Natural killer cell (primary cell): ENCODE measurements at places on chromosomes 4 and X. TPM values are rescaled to one million over a fixed set of nuclear protein-coding genes. Genes with fewer than 3 reads are reported as not detected.
A peak's percentile ranks its signal among the peaks of the same experiment; 100 is the strongest.

- H3K36me3 ChIP-seq = peaks cover 15% of the 10 kb centered on the region
- no peak overlapping the region for H3K4me3 ChIP-seq
- no peaks in the 10 kb centered on the region for H3K4me1 ChIP-seq
- H3K27me3 ChIP-seq = no peaks in the 10 kb centered on the region
Measured at GRCh38 chr4:118790544-118790943, 45.4 kb downstream of the SEC24D start.

GRCh38 chrX:109936114-109936513 lies 66.8 kb upstream of the TMEM164 start:
- no peaks in the 10 kb centered on the region for H3K27me3 ChIP-seq
- H3K4me3 ChIP-seq = no peak overlapping the region
- no peak for DNase-seq
- no peaks in the 10 kb centered on the region for H3K36me3 ChIP-seq
- no peak overlapping the region for H3K27ac ChIP-seq

DNA sequence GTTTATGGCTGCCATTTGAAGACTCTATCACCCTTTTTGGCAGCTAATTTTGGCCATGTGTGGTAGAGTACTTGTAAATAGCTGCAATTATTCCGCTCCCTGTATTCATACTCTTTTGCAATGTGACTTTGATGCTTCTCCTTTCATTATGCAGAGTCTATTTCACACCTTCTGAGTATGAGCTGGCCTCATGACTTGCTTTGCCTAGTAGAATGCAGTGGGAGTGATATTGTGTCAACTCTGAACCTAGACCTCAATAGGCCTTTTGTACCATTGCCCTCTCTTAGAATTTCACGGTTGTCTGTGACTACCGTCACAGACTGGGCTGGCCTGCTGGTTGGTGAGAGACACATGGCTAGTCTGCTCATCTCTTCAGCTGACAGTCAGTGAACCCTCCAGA lies 118.8 kb downstream of the DDIT4L start:
- H3K27me3 ChIP-seq = no peaks in the 10 kb centered on the region
- H3K36me3 ChIP-seq = no peaks in the 10 kb centered on the region
- DNase-seq = no peak
- H3K4me3 ChIP-seq = no peak overlapping the region

GRCh38 chrX:31165241-31166035 lies 93.6 kb upstream of the FTHL17 start:
- H3K36me3 ChIP-seq = no peaks in the 10 kb centered on the region
- H3K27me3 ChIP-seq = no peaks in the 10 kb centered on the region
- no peak overlapping the region for H3K4me3 ChIP-seq
- H3K27ac ChIP-seq = no peak overlapping the region
- H3K4me1 ChIP-seq = no peaks in the 10 kb centered on the region
- no peak for DNase-seq

DNA sequence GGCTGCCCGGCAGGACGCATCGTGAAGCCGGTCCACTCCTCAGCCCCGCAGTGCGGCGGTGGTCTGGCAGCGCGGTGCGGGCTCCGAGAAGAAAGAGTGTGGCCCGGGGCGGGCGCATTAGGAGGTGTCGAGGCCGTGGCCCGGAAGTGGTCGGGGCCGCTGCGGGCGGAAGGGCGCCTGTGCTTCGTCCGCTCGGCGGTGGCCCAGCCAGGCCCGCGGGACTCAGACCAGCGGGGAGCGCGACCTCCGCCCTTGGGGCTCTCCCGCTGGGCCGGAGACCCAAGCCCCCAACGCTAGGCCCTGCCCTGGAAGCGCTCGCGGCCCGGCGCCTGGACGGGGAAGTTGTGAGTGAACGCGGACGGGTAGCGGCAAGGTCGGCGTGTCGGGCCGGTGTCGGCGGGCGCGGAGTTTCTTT lies 60.0 kb downstream of the HS3ST1 start:
- H3K4me1 ChIP-seq = no peaks in the 10 kb centered on the region
- no peaks in the 10 kb centered on the region for H3K27me3 ChIP-seq
- H3K4me3 ChIP-seq = no peak overlapping the region
- no peak overlapping the region for H3K27ac ChIP-seq
- H3K36me3 ChIP-seq = no peaks in the 10 kb centered on the region

DNA sequence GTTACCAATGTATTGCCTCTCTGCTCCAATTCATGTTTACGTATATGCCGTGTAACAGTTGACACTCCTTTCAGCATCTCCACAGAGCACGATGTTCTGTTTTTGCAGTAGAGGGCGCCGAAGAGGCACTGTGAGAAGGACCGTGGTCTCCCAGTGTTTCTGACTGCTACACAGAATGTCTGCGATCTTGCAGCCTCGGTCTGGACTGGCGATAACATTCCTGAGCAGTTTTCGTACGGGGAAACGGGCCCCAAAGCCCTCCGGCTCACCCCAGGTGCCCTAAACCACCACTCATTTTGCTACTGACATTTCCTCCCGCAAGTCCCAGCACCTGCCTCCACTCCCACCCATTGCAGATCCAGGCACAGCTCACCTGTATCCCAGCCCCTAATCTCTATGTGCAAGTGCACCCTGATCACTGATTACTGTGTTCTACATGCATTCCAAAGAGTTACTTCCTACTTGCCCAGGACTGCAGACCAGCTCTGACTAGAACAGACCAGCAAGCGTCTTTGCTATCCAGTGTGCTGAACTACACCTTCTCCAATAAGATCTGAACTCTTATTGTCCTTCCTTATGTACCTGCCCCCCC lies 12.4 kb upstream of the NFXL1 start:
- H3K4me3 ChIP-seq = no peak overlapping the region
- DNase-seq = peak; percentile 28
- H3K36me3 ChIP-seq = no peaks in the 10 kb centered on the region
- H3K27ac ChIP-seq = no peak overlapping the region
- peaks cover 6% of the 10 kb centered on the region for H3K4me1 ChIP-seq

DNA sequence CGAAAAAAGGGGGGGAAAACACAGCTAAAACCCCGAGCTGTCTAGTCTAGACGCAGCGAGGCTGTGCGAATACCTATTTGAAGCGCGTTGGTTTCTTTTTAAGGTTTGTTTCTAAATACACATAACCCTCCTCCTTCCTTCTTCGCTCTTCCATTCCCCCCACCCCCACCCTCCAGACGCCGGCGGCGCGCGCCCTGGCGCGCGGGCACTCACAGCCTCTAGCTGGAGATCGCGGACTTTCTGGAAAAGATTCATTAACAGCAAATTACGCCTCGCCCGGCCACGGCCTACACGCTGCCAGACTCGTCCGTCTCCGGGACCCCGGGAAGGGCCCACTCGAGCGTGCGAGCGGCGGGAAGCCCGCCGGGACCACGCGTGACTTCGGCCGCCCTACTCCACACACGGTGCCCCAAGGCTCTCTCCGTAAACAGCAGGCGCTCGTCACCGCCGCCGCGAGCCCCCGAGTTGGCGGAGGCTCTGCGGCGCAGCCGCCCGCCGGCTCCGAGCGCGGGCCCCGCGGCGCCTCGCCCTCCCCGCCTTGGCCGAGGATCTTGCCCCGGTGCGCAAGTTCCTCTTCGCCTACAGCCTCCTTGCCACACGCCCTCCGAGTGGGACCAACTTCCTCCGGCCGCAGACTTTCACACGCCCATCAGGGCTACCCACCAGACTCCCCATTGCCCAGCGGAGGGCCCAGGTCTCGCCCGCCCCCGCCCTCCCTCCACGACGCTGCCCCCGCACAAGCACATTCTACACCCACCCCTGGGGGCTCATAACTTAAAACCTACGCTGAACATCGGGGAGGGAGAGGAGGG lies 2.0 kb downstream of the BCOR start:
- H3K27ac ChIP-seq = peak overlapping the region; percentile 78
- peak overlapping the region; percentile 58 for H3K4me3 ChIP-seq
- no peaks in the 10 kb centered on the region for H3K36me3 ChIP-seq
- H3K4me1 ChIP-seq = peaks cover 39% of the 10 kb centered on the region
- no peak for DNase-seq

DNA sequence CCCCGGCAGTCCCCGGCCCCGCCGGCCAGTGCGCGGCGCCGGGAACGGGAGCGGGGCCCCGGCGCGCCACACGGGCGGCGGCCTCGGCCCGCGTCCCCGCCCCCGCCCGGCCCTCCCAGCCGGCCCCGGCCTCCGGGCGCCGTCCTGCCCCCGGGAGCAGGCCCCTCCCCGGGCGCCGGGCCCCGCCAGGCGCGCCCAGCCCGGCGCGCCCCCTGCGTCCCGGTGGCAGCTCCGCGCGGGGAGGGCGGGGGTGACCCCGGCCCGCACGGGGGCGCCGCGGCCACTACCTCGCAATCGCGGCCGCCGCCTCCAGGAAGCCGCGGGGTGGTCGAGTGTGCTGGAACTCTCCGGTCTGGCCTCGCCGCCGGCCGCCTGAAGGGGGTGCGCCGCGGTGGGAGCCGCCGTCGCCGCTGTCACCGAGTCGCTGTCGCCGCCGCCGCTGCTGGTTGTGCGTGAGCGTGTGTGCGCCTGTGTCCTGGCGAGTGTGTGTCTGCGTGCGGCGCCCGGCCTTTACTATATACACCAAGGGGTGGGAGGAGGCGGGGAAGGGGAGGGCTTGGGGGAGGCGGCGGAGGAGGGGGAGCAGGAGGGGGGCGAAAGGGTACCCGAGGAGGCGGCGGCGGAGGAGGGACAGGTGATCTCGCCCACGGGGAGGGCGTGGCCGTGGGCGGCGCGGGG lies at the start of gene RAI2:
Gene RAI2 (minus strand): TSS at position 488 of the 678 bp plus-strand sequence. CDS start 59,288 bp downstream, outside the sequence.
- H3K27me3 ChIP-seq = peaks cover 7% of the 10 kb centered on the region
- H3K36me3 ChIP-seq = no peaks in the 10 kb centered on the region
- no peak for DNase-seq
- no peaks in the 10 kb centered on the region for H3K4me1 ChIP-seq

GRCh38 chrX:118579417-118579816 lies 83.8 kb downstream of the DOCK11 start:
- H3K4me3 ChIP-seq = no peak overlapping the region
- H3K36me3 ChIP-seq = peaks cover 47% of the 10 kb centered on the region
- no peak overlapping the region for H3K27ac ChIP-seq
- no peak for DNase-seq

GRCh38 chrX:123665197-123665596 lies 67.7 kb downstream of the THOC2 start:
- H3K4me3 ChIP-seq = no peak overlapping the region
- no peak for DNase-seq
- H3K36me3 ChIP-seq = peaks cover 16% of the 10 kb centered on the region
- no peaks in the 10 kb centered on the region for H3K27me3 ChIP-seq
- H3K27ac ChIP-seq = no peak overlapping the region

DNA sequence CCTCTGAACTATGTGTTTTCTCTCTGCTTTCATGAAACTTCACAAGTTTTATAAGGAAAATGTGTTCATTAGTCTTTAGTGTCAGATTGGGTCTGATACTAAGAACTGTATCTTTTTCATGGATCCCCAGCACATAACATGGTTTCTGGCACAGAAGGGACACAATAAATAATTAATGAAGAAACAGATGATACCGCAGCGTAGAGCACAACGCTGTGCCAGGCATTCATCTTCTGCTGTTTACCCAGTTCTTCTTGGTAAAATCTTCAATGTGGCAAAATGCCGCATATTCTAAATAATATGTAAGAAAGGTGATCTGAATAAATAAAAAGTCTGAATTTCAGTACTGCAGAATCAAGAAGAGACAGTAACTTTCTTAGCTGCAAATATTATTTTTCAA lies 12.3 kb downstream of the SCARB2 start:
- no peak overlapping the region for H3K4me3 ChIP-seq
- no peaks in the 10 kb centered on the region for H3K27me3 ChIP-seq
- H3K27ac ChIP-seq = no peak overlapping the region
- no peak for DNase-seq
- peaks cover 20% of the 10 kb centered on the region for H3K4me1 ChIP-seq

DNA sequence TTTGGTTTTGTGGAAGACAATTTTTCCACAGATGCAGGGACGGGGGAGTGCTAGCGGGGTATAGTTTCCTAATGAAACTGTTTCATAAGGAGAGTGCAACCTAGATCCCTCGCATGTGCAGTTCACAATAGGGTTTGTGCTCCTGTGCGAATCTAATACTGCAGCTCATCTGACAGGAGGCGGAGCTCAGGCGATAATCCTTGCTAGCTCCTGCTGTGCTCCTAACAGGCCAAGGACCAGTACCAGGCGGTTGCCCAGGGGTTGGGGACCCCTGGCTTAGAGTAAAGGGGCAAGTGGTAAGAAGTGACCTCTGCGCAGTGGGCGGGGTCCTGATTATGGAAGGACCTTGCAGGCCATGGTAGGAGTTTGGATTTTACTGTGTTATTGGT lies 3.8 kb downstream of the SCML1 start:
- no peak overlapping the region for H3K27ac ChIP-seq
- no peaks in the 10 kb centered on the region for H3K27me3 ChIP-seq
- DNase-seq = no peak
- peaks cover 24% of the 10 kb centered on the region for H3K4me1 ChIP-seq
- no peaks in the 10 kb centered on the region for H3K36me3 ChIP-seq
- H3K4me3 ChIP-seq = no peak overlapping the region

Gene HSFX3
- total RNA-seq = not detected

Gene CSAG1
- not detected for total RNA-seq
